ENCODE measurements at places on chromosomes 2 and 18.

DNA sequence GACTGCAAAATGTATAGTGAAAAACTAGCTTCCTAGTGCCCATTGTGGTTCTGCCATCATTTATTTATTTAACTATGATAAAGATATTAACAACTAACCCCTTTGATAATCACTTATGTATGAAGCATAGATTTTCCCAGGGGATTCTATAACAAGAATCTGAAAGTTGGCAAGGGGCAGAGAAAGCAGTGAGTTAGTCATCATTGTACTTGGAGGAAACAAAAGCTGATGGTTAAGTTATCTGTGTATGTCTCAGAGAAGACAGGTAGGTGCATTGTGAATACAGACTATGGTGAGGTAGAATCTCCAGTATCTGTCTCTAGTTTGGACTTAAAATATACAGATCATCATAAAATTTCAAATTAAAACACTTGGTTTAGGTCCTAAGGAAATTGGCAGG is 2159.1 kb upstream of the CELF4 start:
- H3K4me3 ChIP-seq: no peak overlapping the region
- H3K27ac ChIP-seq: no peak overlapping the region
- no peaks in the 10 kb centered on the region for H3K36me3 ChIP-seq
- no peak for DNase-seq

DNA sequence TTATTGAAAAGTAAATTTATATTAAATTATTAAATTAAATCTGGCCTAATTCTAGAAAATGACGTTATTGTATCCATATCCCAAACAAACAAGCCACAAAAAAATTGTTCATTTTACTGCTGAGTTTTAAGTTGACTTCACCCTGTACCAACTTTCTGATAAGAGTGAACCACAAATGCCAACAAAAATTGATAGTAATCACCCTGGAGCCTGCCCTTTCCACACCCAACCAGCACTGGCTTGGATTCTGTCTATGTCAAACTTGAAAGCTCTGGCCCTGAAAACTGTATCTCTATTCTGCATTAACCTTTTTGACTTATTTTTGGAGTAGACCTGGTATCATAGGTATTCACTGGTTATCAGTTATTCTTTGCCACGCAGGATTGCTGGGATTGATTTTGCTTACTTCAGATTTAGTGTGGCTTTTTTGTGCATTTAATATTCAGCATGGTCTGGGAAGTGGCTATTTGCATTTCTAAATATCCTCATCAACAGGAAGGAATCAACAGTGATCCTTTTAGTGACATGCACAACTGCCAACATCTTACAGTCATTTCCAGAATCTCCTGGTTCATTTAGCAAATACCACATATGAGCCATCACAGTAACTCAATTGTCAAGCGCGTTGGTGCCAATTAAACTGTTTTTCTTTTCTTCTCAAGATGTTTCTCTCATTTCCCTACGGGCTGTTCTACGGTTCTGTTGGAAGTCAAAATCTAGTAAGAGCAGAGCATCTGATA is 11.4 kb upstream of the SRBD1 start:
- H3K27me3 ChIP-seq: no peaks in the 10 kb centered on the region
- DNase-seq: no peak
- H3K4me1 ChIP-seq: no peaks in the 10 kb centered on the region
- no peak overlapping the region for H3K4me3 ChIP-seq

DNA sequence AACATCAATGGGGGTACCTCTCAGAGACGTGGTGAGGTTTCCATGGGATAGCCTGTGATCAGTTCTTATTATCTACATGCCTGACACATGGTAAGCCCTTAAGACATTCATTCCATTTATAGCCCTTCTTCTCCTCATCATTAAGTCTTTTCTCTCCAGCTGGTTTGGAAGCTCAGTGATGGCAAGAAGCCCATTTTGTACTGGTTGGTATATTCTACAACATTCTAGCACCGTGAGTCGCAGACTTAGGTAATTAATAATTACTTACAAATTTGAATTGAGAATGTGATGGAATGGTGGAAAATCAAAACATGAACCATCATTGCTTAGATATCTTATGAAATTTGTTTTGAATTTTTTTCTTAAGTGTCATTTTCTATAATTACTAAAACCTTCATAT is 472.6 kb downstream of the DLGAP1 start:
- no peak overlapping the region for H3K27ac ChIP-seq
- no peaks in the 10 kb centered on the region for H3K4me1 ChIP-seq
- no peaks in the 10 kb centered on the region for H3K36me3 ChIP-seq
- DNase-seq: no peak
- H3K27me3 ChIP-seq: no peaks in the 10 kb centered on the region
- H3K4me3 ChIP-seq: no peak overlapping the region

DNA sequence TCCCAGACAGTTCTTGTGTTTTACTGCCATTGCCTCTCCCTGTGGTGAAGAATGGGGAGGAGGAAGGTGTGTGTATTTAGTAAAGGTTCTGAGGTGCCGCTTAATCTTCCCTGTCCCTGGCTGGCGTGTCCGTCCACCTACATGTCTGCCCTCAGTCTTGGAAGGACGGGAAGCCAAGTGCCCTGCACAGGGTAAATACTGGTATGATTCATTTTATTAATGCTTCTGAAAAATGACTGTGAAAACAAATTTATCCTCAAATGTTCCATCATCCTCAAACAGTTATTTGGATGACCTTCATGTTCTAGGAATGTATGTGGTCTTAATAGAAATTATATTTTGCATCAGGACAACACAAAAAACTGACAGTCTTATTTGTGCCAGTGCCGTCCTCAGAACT is 6.6 kb downstream of the EPAS1 start:
- H3K4me1 ChIP-seq: peaks cover 58% of the 10 kb centered on the region
- peak overlapping the region; percentile 95 for H3K27ac ChIP-seq
- no peaks in the 10 kb centered on the region for H3K27me3 ChIP-seq
- no peaks in the 10 kb centered on the region for H3K36me3 ChIP-seq

- H3K27ac ChIP-seq: no peak overlapping the region
- no peak for DNase-seq
- H3K4me1 ChIP-seq: no peaks in the 10 kb centered on the region
- no peaks in the 10 kb centered on the region for H3K27me3 ChIP-seq
- H3K4me3 ChIP-seq: no peak overlapping the region
These were observed 27.0 kb downstream of the TRAPPC12 start for GRCh38 chr2:3406501-3406900.

- no peaks in the 10 kb centered on the region for H3K27me3 ChIP-seq
- H3K4me3 ChIP-seq: no peak overlapping the region
- no peaks in the 10 kb centered on the region for H3K4me1 ChIP-seq
- H3K27ac ChIP-seq: no peak overlapping the region
- no peaks in the 10 kb centered on the region for H3K36me3 ChIP-seq
These were observed 40.0 kb downstream of the CCDC102B start for GRCh38 chr18:68837665-68838451.

DNA sequence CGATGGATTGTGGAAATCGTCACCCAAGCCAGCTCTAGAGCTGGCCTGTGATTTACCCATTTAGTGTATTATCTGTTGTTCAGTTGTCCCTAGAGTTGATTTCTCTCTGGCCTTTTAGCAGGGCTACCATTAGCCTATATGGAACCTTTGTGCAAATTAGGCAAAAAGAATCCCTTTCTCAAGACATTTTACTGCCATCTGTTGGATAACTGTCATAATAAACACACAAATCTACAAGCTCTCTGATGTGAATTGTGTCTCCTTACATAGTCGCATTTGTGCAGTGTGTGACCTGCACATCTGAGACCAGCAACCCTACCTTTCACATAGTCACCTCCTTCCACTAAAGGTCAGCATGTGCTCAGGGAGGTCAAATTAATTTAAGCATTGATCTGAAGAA is 34.0 kb downstream of the LOXHD1 start:
- H3K27ac ChIP-seq: no peak overlapping the region
- no peaks in the 10 kb centered on the region for H3K27me3 ChIP-seq
- H3K4me3 ChIP-seq: no peak overlapping the region
- no peaks in the 10 kb centered on the region for H3K36me3 ChIP-seq
- no peak for DNase-seq

DNA sequence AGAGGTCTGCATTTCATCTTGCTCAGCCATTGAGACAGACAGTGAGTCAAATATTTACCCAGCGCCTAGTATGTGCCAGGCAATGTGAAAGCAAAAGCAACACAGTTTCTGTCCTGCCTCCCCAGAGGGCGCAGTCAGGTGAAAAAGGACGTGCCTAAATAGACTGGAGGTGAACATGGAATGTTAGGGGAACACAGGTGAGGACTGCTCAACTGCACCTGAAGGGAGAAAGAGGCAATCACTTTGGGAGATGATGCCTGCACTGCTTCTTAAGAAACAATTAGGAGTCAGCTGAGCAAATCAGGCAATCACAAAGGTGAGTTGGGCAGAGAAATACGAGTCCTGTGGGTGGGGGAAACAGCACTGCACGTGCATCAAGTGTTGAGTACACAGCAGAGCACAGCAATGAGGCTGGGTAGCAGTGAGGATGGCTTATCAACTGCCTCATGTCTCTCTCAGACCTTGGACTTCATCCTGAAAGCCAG is 218.3 kb upstream of the SMAD7 start:
- H3K36me3 ChIP-seq: no peaks in the 10 kb centered on the region
- H3K4me3 ChIP-seq: no peak overlapping the region
- peak overlapping the region; percentile 34 for H3K27ac ChIP-seq
- H3K4me1 ChIP-seq: no peaks in the 10 kb centered on the region

DNA sequence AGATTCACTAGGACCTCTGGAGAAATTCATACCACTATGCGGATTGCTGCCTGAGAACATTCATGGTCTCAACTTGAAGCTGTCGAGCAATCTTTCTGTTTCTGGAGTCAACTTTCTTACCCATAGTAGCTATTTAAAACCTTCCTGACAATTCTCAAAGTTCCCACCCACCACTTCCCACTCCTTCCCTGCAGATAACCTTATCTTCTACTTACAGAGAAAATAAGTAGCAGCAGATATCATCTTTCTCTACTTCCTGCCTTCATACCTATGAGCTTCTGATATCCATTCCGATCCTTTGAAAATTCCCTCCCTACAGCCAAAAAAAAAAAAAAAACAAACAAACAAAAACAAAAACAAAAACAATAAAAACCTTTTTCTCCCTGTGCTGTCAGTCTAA is 81.2 kb upstream of the CYRIA start:
- DNase-seq: no peak
- H3K36me3 ChIP-seq: no peaks in the 10 kb centered on the region
- H3K4me1 ChIP-seq: no peaks in the 10 kb centered on the region
- H3K27me3 ChIP-seq: no peaks in the 10 kb centered on the region
- H3K4me3 ChIP-seq: no peak overlapping the region

DNA sequence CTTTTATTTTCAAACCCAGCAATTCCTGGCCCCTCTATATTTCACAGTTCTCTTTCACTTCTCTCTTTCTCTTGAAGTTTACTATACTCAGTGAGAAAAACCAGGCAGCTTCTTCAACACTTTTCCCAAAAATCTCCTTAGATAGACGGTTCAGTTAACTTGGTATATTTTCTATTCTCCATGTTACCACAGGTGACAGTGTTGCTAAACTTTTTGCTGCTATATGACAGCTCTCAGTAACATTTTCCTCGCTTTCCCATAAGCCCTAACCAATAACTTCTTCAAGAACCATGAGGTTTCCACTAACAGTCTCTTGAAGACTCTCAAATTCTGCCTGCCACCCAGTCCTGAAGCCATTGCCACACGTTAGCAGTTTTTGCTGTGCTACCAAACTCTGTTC is 45.8 kb downstream of the CYBRD1 start:
- no peaks in the 10 kb centered on the region for H3K36me3 ChIP-seq
- H3K27me3 ChIP-seq: no peaks in the 10 kb centered on the region
- no peak overlapping the region for H3K4me3 ChIP-seq
- no peak for DNase-seq
- no peak overlapping the region for H3K27ac ChIP-seq

GRCh38 chr2:27956888-27957287 is 66.4 kb downstream of the BABAM2 start:
- H3K27ac ChIP-seq: no peak overlapping the region

DNA sequence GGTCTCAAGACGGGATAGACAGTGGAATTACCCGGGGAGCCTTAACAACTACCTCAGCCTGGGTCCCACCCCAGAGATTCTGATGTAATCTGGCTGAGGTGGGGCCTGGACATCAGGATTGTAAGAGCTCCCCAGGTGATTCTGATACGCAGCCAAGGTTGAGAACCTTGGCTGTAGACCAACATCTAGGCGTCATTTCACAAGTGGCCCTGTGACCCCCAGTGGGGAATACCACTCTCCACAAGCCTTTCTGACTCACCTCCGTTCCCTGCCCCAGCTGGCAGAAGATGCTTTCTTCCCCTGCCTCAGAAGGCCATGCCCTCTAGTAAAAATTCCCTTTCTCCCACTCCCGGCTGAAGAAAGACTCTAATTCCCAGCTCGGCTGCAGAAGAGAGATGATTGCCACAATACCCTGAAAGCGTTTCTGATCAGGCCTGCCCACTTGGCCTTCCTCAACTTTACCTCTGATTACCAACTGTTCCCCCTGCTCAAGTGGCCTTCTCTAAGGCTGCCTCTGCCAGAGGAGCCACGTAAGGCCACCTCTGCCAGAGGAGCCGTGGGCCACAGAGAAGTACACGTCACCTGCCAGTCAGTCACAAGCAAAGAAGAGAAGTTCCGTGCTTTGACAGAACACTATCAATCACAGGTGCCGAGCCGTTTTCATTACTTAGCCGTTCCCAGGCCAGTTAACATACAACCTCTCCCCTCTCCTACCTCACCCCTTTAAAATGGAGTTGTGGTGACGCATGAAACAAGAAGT is 116.8 kb upstream of the PKDCC start:
- no peaks in the 10 kb centered on the region for H3K4me1 ChIP-seq
- H3K36me3 ChIP-seq: no peaks in the 10 kb centered on the region
- H3K27me3 ChIP-seq: no peaks in the 10 kb centered on the region
- no peak overlapping the region for H3K4me3 ChIP-seq
- no peak for DNase-seq

DNA sequence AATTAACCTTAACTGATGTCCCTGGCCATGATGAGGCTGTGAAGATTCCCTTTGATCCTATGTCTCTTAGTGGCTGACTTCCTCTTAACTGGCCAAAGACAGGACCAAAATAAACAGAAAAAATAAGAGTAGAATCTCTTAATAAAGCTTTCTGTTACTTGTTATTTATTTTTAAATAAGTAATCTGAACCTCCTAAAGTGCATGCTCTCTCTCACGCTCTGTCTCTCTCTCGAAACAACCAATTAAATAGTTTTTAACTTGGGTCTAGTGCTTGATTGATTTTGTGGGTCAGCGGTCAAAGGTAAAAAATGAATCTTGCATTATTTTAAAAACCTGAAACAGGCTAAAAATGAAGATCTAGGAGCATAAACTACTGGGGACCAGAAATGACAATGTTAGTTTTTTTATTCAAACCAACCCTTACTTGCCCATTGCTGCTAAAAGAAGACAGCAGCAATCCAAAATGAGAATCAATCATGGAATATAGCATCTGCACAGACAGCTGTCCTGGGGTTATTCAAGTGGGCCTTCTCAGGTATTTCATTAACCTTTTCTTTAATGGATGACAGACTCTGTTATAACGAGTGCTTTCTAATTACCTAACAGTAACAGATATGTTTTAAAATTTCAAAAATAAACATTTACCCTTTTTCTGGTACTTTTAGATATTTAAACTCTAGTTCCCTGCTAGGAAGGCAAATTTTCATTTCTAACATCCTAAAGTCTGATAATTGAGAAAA is 11.2 kb downstream of the GAREM1 start:
- H3K27ac ChIP-seq: no peak overlapping the region
- no peak overlapping the region for H3K4me3 ChIP-seq
- no peaks in the 10 kb centered on the region for H3K36me3 ChIP-seq
